ENCODE measurements at places on chromosomes 16 and 17. TPM values are rescaled to one million over a fixed set of nuclear protein-coding genes. Genes with fewer than 3 reads are reported as not detected.

DNA sequence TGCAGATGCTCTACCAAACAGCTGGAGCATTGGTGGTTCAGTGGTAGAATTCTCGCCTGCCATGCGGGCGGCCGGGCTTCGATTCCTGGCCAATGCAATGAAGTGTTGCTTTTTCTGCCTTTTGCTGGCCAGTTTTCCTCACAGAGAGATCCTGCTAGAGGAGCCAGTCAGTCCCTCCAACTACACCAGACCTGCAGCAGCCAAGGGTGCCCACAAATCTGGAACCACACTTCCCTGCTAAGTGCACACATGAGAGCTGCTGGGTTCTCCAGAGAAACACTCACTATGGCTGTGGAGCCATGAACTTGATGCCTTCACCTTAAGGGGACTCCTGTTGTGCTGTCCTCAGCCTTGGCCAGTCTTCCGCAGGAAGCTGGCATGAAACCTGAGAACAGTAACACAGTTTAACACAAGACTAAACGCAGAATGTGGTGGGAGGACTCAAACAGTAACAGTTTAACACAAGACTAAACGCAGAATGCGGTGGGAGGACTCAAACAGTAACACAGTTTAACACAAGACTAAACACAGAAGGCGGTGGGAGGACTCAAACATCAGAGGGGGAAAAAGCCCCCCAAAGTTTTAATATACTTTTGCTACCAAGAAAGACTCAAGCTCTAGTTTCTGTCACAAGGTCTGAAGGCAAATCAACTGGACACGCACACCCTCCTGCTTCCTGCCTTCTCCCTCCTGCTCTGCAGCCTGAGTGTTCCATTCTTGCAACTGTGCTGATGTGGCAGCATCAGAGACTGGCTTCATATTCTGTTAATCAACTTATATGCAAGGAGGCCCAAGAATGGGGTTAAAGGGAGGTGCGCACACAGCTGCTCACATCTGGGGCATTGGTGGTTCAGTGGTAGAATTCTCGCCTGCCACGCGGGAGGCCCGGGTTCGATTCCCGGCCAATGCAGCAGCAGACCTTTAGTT lies 12.0 kb downstream of the VAC14 start:
- DNase-seq: no peak

- no peak for DNase-seq
Observed at GRCh38 chr16:49563666-49564065, 190.1 kb downstream of the C16orf78 start.

- DNase-seq: no peak
Observed at GRCh38 chr16:122361-122760, 16.1 kb downstream of the NPRL3 start.

- no peak for DNase-seq
Observed at GRCh38 chr16:74817851-74818250, 43.2 kb upstream of the FA2H start.

DNA sequence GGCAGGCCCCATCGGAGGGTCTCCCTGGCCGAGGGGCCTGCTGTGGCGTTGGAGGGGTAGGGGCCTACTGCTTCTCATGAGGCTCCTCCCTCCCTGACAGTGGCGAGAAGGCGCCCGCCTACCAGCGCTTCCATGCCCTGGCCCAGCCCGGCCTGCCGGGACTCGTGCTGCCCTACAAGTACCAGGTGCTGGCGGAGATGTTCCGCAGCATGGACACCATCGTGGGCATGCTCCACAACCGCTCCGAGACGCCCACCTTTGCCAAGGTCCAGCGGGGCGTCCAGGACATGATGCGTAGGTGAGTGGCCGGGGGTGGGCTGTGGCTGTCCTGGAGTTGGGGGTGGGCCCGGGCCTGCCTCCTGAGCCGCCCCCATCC lies 1.7 kb downstream of the CDT1 start:
- no peak for DNase-seq

- no peak for DNase-seq
Observed at GRCh38 chr16:86734543-86735460, 156.5 kb downstream of the FOXL1 start.

GRCh38 chr17:19321481-19322128 lies 40.9 kb downstream of the B9D1 start:
- DNase-seq: no peak

TMC5 gene
- 2.2 TPM for total RNA-seq

GRCh38 chr16:87245511-87245910 lies 71.7 kb downstream of the C16orf95 start:
- no peak for DNase-seq

- no peak for DNase-seq
Observed at GRCh38 chr17:6366221-6366666, 68.7 kb downstream of the AIPL1 start.

- no peak for DNase-seq
Observed at GRCh38 chr16:25007284-25007984, 7.7 kb downstream of the ARHGAP17 start.

DNA sequence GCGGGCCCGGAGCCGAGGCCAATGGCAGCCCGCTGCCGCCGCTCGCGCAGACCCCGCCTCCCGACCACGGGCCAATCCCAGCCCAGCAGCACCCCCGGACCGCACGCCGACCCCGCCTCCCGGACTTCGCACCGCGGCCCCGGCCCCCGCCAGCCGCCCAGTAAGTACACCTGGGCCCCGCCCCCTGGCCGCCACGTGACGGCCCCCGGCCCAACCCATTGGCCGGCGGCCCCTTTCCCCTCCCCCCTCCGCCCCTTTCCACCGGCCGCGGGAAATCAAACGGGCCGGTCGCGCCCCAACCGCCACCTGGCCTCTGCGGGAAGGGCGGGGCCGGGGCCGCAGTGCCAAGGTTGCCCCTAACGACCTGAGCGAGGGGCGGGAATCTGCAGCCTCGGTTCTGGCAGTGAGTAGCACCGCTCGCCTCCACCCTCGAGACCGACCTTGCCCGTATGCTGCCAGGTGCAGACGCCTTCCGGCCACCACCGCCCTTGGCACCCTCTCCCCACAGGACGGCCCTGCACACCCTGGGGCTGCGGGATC lies at the start of gene YBX2:
YBX2 (minus strand) TSS at position 26 of the 540 bp plus-strand sequence. CDS start 139 bp downstream, outside the sequence.
- DNase-seq: peak; percentile 65

GRCh38 chr16:76910931-76911330 lies 280.1 kb upstream of the MON1B start:
- no peak for DNase-seq

SLC16A6 gene
- 0.89 TPM for total RNA-seq

TM4SF5 gene
- not detected for total RNA-seq

- DNase-seq: no peak
Observed at GRCh38 chr17:59811209-59811608, 81.5 kb downstream of the TUBD1 start.

DNA sequence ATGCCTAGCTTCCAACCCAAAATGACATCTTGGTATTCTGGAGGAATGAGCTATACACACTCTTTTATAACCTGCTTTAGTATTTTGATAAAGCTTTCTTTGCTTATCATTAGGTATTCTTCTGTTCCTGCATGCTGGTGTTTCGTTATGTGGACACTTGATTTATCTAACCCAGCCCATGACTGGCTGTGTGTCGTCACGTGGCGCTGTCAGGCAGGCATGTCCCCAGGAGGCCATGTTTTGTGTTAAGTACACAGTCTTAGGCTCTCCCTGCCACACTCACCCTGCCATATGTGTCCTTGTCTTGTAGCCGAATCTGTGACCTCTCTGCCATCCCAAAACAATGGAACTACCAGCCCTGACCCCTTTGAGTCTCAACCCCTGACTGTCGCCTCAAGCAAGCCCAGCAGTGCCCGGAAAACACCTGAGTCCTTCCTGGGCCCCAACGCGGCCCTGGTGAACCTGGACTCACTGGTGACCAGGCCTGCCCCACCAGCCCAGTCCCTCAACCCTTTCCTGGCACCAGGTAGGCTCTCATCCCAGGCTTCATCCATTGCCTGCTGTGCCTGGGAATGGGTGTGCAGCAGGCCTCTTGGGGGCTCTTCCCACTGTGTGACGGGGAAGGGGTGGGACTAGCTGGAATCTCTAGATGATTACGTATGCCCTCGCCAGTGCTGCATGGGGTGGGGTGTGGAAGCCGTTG lies 30.8 kb downstream of the B9D1 start:
- no peak for DNase-seq

GRCh38 chr16:87390641-87391323 lies 1.4 kb upstream of the MAP1LC3B start:
- no peak for DNase-seq

GRCh38 chr16:56352351-56353053 lies 72.8 kb downstream of the AMFR start:
- peak; percentile 6 for DNase-seq

DNA sequence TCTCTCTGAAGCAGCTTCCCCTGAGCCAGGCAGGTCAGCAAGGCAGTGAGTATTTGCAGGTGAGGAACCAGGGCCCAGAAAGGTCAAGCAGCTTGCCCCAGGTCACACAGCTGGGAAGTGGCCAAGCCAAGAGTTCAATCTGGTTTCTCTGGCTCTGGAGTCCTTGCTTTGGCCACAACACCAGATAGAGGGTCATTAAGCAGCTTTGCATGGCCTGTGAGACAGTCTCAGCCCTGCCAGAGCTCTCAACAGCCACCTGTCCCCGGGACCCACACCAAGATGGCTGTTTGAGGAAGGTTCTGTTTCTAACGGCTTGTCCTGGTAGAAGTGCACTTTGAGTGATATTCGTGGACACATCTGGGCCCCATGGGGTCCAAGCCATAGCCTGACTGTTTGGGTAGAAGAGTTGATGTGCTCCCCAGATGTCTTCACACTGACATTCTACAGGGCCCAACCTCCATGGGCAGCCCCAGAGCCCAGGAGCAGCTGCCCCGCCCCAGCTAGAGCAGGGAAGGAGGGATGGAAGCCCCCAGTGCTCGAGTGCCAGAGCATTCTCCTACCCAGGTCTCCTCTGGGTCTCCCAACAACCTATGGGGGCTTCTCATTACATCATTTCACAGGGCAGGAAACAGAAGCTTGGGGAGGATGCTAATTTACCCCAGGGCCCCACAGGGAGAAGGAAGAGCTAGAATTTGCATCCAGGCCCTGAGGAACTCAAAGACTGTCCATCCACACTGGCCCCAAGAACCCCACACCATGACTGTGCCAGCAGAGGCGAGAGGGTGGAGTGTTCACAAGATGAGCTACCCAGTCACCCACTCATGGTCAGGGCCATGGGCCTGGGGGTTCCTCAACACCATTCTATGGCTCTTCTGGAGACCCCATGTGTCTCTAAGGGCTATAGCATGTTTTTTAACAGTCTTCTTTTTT lies 107.3 kb upstream of the CDH5 start:
- DNase-seq: no peak

- DNase-seq: no peak
Observed at GRCh38 chr17:71881041-71881440, 239.8 kb upstream of the SOX9 start.

- DNase-seq: no peak
Observed at GRCh38 chr17:27339198-27339835, 45.4 kb downstream of the WSB1 start.

DNA sequence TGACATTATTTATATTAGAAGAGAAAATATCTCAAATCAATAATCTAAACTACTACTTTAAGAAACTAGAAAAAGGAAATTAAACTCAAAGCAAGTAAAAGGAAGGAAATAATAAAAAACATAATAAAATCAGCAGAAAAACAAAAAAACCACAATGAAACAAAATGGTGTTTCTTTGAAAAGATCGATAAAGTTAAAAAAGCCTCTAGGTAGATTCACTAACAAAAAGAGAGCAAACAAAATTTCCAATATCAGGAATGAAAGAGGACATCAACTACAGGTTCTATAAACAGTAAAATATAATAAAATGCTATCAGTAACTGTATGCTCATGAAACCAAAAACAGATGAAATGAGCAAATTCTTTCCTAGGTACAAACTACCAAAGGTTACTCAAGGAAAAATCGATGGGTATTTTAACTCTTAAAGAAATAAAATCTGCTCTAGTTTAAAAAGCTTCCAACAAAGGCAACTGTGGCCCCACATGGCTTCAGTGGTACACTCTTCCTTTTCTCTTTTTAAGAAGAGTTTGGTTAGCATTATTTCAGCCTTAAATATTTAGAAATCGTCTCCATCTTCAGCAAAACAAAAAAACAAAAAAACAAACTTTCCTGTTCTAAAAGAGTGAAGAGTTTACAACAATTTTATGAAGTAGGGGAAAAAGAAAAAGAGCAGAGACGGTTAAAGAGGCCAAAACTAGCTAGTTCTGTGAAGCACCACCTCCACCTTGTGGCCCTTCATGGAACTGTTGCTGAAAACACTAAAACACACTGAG lies 102.2 kb downstream of the TRIM37 start:
- no peak for DNase-seq

DHODH gene
- 11.5 TPM for total RNA-seq

DNA sequence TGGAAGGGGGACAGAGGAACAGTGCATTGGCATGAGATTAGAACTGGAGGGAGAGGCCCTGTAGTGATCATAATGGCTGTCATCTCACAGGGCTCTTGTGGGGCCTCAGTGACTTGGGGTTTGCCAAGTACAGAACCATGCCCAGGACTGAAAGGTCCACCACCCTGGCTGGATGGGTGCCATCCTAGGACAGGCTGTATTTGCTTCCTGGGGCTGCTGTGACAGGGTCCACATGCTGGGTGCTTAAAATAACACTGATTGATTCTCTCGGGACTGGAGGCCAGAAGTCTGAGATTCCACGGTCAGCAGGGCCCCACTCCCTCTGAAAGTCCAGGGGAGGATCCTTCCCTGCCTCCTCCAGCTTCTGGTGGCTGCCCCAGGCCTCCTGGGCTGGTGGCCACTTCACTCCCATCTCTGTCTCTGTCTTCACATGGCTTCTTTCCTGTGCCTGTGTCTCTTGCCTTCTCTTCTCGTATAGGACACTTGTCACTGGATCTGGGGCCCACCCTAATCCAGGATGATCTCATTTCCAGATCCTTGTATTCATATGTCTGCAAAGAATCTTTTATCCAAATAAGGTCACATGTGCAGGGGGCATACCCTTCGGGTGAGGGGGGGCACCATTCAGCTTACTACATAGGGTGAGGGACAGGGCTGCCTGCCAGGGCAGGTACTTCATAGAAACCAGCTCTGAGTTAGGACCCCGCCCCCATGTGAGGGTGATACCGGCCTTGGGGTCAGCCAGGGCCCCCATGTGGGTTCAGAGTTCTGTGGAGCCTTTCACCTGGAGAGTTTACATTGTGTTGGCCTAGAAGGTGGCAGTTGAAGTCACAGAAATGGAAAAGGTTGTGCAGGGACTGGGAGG lies 52.6 kb downstream of the USP22 start:
- DNase-seq: no peak

GRCh38 chr17:1808644-1809043 lies 21.1 kb downstream of the SMYD4 start:
- no peak for DNase-seq

MMP28 gene
- total RNA-seq: 0.34 TPM

- DNase-seq: no peak
Observed at GRCh38 chr16:81231014-81231413, 7.5 kb upstream of the BCO1 start.

DNAH17 gene
- 0.14 TPM for total RNA-seq

GNG13 gene
- not detected for total RNA-seq

DNA sequence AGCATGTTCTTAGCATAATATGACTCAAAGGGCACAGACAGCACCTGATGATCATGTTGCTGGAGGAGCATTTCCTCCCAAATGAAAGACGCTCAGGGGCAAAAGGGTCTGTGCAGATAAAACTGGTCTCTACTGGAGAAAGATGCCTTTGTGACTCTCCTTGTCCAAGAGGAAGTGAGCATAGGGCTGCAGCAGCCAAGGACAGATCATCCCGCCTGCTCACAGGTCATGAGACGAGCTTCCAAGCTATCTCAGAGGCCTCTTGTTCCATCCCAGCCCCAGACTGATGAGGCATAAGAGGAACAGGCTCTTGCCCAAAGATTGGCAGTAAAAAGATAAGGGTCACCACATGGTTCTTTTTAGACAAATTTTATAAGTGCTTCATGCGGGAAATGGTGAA lies 141.8 kb downstream of the KATNIP start:
- no peak for DNase-seq

- no peak for DNase-seq
Observed at GRCh38 chr17:67629971-67630320, 87.8 kb upstream of the NOL11 start.

Measured in mesothelial cell of epicardium (in vitro differentiated cells).